ENCODE measurements at places on chromosomes 7 and 10.

- no peak for DNase-seq
Observed at GRCh38 chr10:102624751-102625645, 19.3 kb upstream of the TRIM8 start.

- DNase-seq: no peak
Observed at GRCh38 chr10:77201135-77202106, 436.2 kb downstream of the KCNMA1 start.

DNA sequence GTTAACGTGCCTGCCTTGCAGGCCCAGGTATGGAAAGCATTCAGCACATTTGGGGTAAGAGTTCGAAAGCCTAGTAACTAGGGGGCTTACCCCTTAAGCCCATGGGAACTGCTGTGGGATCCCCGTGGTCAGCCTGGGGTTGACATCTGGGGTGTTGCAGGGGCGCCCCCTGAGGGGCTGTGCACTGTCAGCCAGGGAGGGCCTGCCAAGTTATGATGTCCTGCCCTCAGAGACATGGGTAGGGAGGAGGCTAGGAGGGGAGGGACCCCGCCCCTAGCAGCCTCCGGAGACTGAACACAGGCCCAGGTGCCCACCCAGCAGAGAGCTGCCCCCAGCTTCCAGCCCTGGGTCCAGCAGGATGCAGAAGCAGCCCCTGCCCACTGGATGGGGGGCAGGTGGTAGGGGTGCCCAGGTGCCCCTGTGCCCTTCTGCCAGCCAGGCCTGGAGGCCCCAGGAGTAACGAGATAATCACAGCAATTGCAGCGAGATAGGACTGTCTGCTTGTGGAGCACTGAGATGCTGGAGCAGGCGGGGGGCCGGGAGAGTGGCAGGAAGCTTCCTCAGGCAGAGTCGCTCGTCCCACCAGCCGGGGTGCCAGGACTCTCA lies 153.3 kb downstream of the UBE2H start:
- DNase-seq: no peak

GRCh38 chr7:38374507-38374906 lies 101.1 kb upstream of the TARP start:
- DNase-seq: no peak

GRCh38 chr7:121302214-121302745 lies 26.5 kb upstream of the WNT16 start:
- no peak for DNase-seq

All from NCI-H1417 treated with DMSO at 0.1 percent for 48 hours (cell line).